ENCODE measurements at places on chromosomes 2 and 18.

- no peak for DNase-seq
These were observed 82.0 kb downstream of the DNMT3A start for GRCh38 chr2:25259737-25260124.

GRCh38 chr2:134739236-134739878, 20.6 kb upstream of the TMEM163 start:
- DNase-seq: no peak

DNA sequence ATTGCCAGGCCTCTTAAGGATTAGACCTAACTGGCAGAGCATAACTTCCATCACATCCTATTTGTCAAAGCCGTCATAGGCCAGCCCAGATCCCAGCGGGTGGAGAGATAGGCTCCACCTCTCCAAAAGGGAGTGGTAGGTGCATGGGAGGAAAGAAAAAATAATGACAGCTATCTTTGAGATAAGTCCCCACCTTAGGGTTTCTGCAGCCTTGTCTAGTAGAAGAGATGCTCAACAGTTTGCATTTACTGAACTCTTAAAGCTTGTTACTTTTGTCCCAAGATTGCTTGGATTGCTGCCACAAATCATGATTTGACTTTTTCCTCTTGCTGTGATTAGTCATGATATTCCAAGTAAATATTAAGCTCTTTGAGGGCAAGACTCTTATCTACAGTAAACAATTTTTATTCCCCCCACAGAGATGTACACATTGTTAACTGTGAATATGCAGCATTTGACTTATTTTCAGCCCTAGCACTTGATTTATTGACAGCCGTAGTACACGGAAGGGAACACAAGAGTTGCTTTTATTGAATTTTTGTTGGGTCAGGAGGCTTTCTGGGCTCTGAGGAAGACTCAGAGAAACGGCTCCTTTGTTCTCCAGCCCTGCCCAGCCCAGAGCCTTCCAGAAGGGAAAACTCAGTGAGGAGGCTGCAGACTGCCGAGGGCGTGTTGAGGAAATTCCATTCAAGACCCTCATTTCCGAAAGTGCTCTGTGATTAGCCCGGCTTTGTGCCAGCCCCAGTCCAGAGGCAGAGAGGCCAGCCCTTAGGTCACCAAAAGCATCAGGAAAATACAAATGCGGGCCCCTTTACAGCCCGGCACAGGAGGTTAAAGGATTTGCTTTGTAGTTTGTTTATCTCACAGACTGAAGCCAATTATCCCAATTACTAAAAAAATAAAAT, 75.5 kb upstream of the ZNF532 start:
- peak; percentile 63 for DNase-seq

DNA sequence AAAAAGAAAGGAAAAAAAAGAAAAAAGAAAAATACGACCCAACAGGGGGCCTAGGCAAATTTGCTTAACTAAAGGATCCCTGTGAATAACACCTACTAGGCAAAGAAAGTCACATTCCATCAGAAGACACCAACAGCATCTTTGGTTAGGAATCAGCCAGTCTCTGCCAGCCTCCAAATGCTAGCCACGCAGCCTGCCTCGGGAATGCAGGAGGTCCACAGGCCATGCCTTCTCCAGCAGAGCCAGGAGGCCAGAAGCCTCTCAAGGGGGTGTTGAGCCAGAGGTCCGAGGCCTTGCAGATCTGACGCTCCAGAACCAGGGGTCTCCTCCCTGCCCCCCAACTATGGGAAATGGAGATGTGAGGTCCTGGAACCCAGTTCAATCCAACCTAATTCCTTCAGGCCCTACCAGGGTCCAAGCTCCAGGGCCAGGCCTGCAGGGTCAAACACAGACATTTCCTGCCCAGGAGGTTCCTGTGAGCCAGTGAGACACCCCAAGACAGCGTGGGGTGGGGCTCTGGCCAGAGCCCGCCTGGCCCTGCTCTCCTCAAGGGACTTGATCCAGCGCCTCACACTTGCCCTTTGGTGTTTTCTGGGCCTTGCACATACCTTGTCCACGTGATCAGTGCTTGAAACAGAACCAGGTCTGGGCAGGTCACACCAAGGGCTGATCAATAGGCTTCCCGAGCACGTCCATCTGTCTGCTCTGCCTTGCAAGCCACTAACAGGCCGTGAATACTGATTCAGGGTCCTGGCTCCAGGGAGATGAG, 289.6 kb upstream of the ID2 start:
- no peak for DNase-seq

GRCh38 chr2:11430729-11431128, 35.2 kb downstream of the E2F6 start:
- DNase-seq: no peak
